NCI-H446 treated with DMSO at 0.1 percent for 48 hours (cell line): ENCODE measurements at places on chromosomes 13 and 19.

DNA sequence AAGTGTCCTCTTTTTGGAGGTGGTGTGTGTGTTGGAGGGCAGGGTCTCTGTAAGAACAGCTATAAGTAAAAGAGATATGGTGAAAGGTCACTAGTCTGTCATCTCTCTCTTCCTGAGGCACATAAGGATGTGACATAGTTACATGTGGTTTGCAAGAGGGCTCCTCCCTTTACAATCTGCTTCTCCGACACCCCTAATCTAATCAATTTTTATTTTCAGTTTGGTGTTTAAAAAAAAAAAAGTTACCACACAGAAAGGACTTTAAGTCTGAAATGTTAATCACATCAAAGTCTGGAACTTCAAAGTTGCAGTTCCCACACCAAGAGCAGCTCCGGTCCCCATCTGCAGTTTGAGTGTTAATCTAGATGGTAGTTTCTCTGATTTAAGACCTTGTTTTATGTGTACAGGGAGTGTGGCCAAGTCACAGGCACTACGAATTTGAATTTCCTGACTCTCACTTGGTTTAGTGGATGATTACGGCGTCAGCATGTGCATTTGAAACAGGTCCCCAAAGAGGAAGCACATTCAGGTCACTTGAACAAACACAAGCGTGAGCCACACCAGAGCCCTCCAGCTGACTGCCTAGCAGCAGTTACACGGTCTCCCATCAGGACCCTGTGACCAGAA lies 53.1 kb downstream of the FOXO1 start:
- no peak for DNase-seq

- DNase-seq: no peak
Observed at GRCh38 chr19:33629826-33630375, 8.1 kb downstream of the CHST8 start.

GRCh38 chr13:110259651-110260050 lies 47.3 kb downstream of the COL4A1 start:
- no peak for DNase-seq

GRCh38 chr13:95948656-95949055 lies 104.5 kb downstream of the UGGT2 start:
- DNase-seq: no peak

DNA sequence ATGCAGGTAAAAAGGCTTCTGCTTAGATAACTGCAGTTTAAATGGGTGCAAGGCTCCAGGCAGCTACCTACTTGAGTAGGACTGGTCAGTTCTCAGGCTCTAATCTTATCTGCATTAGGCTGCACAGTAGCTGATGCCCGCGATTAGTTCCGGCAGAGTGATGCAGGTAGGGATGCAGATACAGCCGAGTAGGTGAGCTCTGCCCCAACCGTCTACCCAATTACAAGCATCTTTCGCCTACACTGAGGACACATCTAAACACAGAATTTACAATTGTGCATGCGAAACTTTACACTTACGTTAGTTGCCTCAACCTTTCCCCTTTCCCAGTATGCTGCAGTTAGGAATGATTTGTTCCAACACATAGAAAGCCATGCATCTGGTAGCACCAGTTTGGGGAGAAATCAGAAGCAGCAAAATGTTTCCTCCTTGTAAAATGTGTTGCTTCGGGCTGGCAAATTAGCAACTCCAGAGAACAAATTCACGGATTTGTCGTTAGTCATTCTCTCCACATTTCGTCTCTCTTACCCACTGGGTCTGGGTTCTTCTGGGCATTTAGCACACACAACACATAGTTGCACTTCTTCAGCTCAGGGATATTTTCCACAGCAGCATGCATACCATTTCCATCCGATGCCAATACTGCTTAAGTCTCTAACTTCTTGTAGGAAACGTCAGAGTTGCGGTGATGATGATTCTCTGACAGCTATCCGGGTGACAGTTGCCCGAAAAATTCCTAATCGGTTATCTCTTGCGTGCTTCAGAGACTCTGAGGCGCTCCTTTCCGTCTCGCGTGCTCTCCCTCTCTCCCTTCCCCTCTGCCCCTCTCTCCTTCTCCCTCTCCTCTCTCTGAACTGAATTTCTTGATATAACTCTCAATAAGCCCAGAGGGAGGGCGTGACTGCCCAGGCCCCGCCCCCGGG lies at the start of gene PCDH9:
TSS of gene PCDH9 (minus strand) at position 856 of the 923 bp plus-strand sequence. CDS start 1,896 bp downstream, outside the sequence.
- DNase-seq: no peak

- DNase-seq: no peak
Observed at GRCh38 chr19:39832341-39833083, 1.4 kb downstream of the DYRK1B start.

DNA sequence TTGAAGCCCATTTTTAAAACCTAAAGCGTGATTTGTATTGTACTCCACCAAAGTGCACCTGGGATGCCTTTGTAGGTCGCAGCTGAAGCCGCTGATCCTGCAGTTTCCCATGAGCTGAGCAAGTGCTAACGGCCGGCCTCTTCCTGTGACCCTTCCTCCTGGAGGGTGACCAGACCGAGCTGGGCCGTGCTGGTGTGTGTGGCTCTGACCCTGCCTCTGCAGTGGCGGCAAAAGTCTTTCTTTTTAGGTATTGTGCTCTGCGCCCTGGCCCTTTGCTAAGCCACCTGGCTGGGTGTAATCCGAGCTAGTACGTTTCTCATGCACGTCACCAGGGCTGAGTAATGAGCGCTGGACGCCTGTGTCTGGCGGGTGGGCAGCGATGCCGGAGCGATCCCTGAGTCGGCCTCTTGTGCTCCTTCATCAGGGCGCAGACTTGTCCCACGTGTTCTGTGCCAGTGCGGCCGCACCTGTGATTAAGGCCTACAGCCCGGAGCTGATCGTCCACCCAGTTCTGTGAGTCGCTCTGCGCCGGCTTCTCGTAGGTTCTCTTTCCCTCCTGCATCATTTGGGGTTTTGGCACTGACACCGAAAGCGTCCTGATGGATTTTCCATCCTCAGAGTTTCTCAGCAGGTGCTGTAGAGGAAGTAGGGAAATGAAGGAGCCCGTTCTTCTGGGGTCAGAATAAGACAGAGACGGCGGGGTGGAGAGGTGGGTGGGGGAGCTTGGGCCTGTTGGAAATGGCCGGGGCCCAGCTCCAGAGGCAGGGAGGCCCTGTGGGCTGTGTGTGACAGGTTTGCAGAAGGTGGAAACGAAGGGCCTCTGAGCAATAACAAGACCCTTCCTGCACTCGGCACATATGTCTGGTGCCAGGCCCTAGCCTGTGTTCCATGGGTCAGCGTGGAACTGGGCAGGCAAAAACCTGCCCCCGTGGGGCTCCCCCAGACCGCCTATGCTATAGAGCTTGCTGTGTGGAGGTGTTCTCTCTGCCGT lies 9.7 kb downstream of the NAXD start:
- DNase-seq: no peak

GRCh38 chr13:98129059-98129746 lies 13.7 kb upstream of the FARP1 start:
- DNase-seq: no peak

GRCh38 chr19:32020538-32020937 lies 324.9 kb upstream of the ZNF507 start:
- no peak for DNase-seq

DNA sequence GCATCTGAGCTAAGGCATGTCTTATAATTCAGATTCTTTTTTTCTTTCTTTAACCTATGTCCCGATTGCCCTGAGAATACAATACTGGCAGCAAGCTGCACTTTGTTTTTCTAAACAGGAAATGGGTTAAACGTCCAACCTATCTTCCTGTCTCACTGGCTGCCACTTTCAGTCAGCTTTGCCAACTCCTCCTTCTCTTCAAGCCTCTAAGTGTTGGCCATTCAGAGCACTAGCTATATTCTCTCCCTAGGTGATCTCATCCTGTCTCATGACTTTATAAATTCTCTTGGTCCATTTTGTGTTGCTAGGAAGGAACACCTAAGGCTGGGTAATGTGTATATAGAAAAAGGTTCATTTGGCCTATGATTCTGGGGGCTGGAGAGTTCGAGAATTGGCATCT lies 109.5 kb upstream of the TSC22D1 start:
- DNase-seq: no peak

DNA sequence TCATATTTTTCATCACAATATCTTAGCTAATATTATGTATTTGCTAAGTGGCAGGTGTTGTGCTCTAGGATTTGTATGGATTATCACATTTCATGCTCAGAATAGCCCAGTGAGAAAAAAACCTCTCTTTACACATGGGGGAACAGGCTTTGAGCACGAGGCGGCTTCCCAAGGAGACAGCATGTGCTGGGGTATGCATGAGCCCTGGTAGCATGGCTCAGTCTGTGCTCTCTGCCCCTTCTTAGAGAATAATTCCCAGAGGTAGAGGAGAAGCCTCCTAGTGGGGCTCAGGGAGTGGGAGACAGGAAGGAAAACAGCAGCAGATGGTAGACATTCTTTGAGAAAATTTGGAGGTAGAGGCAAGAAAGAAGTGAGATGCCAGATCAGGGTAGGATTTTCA lies 31.6 kb downstream of the RNASEH2B start:
- DNase-seq: no peak

GRCh38 chr13:79405501-79405830 lies 589 bp downstream of the RBM26 start:
- DNase-seq: no peak
